ENCODE measurements at places on chromosomes 5 and 9.

DNA sequence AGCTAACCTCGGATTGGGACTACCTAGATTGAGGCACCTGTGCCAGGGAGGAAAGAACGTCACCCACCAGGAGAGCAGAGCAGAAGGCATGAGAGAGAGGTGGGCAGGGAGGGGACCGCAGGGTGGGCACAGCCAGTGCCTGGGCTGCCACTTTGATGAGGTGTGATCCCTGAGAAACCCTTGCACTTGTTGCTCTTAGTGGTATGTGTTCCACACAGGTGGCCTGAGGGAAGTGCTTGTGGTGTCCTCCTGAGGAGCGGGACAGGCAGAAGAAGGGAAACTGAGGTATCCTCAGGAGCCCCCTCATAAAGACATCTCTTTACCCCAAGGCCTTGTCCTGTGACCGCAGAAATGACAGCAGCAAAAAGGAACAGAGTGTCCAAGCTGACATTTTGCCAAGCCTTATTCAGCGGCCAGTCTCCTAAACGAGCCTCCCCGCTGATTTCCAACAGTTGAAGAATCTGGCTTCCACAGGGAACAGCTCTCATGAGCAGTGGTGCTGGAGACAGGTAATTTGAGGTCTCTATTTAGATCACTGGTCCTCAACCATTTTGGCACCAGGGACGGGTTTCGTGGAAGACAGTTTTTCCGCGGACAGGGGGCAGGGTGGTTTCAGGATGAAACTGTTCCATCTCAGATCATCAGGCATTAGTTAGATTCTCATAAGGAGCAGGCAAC is 82.4 kb downstream of the FOXD1 start:
- no peak for DNase-seq

- DNase-seq, result no peak
Observed at GRCh38 chr9:94084314-94084713, at the start of gene PTPDC1. Gene PTPDC1, plus strand, starts transcription at chr9:94084464. Its CDS starts 67 bp downstream, at chr9:94084531.

DNA sequence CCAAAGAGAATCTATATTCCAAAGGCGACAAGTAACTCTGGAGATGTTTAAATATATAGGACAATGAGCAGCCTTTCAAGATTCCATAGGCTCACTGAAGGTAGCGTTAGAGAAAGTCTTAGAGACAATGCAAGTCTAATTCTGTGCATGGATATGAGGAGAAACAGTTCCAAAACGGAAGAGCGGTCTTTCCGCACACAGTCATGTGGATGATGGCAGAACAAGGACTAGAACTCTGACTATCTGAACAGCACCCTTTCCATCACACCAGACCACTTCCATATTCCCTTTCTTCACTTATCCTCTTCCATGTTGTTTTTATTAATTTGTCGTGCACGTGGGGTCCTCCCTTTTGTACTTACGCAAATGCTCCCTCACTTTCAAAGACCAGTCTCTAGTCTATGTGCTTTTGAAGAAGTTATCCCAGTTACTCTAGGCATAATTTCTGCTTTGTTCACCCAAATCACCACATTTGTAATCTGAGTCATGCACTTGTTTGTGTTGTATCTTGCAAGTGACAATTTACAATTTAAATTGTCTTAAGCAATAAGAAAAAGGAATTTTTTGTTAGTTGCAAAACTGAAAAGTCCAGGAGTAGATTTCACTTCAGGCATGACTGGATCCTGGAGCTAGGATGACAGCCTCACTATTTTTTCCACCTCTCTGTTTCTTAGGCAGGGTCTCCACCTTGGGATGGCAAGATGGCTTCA is 116.0 kb upstream of the ADRA1B start:
- no peak for DNase-seq

DNA sequence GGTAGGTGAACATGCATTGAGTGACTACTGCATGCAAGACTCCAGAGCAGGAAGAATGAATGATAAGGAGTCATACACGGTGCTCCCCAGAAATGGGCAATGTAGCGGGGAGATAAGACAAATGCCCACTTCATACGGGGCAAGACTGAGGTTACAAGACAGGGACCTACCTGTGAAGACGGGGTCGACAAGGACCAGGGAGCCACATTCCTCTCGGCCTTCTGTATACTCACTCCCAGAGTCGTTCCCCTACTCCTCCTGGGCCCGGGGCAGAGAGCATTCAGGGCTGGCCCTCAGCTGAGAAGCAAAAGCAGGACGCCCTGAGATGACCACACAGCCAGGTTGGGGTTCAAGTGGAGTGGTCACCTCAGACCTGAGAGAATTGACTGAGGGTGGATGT is 26.7 kb downstream of the PITX1 start:
- no peak for DNase-seq

GRCh38 chr5:170289121-170289520 is 8.5 kb downstream of the LCP2 start:
- no peak for DNase-seq

DNA sequence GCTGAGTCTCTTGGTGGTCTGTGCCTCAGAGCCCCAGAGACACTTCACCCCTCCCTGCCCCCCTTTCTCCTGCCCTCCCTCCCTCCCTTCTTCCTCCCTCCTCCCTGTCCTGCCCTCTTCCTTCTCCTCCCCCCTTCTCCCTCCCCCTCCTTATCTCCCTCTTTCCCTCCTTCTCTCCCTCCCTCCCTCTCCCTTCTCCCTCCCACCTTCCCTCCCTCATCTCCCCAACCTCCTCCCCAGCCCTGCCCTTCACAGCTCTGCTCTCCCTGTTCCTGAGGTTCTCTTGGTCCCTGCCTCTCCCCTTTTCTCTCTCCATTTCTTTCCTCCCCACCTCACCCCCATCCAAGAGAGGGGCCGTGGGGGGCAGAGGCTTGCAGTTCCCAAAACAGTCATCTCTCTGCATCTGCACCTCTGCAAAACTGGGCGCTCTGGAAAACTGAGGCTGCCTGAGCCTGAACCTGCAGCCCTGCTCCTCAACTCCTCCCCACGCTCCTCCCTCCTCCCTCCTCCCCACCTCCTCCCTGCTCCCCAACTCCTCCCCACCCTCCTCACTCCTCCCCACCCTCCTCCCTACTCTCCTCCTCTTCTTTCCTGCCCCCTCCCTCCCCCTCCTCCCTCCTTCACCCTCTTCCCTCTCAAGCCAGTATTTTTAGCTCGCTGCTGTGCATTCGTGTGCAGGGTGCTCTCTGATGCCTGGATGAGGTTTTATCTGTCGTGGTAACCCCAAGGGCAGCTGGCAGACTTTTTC is 219.1 kb downstream of the C9orf50 start:
- no peak for DNase-seq

DNA sequence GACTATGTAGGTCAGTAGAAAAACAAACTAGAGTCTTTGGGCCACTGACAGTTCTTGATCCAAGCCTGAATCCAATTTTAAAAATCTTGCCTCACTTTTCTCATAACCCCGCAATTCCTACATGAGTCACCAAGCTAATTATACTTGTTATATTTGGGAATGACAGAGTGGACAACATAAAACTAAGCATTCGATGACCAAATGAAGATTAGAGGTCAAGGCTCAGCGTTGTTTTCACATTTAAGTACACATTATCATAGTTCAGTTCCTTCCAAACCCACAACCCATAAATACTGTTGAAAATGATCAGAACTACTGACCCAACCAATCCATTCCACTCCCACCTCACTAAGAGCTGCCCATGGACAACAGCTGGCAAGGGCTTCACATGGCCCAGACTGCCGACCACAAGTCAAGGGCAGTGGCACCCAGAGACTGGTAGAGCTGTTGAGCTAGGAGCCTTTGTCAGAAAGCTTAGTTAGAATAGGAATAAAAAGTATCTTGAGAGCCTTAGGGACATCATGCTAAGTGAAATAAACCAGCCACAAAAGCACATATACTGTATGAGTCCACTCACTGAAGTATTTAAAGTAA is 64.2 kb downstream of the MYO10 start:
- DNase-seq, result no peak

- no peak for DNase-seq
Observed at GRCh38 chr9:89993678-89994630, 389.1 kb downstream of the GADD45G start.

- no peak for DNase-seq
Observed at GRCh38 chr5:141504216-141504615, 15.3 kb downstream of the PCDHGC5 start.

GRCh38 chr9:137147793-137148160 is 8.8 kb downstream of the GRIN1 start:
- no peak for DNase-seq

GRCh38 chr5:99926463-99926862 is 608.7 kb upstream of the FAM174A start:
- DNase-seq, result no peak

GRCh38 chr5:20605732-20606525 is 617.9 kb upstream of the CDH18 start:
- no peak for DNase-seq

- no peak for DNase-seq
Observed at GRCh38 chr5:31197183-31197582, 3.7 kb downstream of the CDH6 start.

DNA sequence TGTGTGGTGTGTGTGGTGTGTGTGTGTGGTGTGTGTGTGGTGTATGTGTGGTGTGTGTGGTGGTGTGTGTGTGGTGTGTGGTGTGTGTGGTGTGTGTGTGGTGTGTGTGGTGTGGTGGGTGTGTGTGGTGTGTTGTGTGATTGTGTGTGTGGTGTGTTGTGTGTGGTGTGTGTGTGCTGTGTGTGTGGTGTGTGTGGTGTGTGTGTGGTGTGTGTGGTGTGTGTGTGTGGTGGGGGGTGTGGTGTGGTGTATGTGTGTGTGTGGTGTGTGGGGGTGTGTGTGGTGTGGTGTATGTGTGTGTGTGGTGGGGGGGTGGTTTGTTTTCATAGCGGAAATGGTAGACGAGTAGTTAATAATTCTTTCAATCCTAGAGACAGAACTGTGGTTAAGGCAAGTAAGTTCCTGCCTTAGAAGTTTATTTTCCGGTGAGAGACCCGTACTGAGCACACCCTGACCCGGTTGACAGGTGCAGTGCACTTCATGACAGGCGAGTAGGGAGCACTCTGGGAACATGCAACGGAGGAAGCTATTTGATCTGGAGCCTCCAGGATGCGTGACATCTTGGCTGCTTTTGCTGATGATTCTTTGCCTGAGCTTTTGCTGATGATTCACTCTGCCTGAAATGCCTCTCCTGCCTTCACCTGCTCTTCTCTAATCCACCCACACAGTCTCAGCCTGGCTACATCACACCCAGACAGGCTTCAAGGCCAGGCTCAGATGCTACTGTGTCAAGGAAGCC is 21.7 kb upstream of the FAT2 start:
- DNase-seq, result no peak

DNA sequence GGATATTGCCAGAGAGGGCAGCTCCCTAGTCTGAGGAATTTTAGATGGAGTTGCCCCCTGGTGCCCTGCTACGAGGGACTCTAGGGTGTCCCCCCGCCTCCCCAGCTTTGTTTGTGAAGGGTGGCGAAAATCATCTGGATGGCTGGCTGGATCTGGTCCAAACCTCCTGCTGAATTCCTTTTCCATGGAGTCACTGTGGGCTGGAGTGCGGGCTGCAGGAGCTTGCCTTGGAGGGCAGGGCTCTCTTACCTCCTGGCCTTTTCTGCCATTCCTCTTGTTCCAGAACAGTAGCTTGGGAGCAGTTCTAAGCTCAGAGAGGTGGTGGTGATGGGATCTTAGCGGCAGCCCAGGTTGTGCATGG is 2.1 kb downstream of the SYNPO start:
- DNase-seq, result no peak

- DNase-seq, result no peak
Observed at GRCh38 chr5:34609951-34610441, 46.1 kb upstream of the RAI14 start.

GRCh38 chr5:72621576-72621975 is 114.4 kb upstream of the ZNF366 start:
- no peak for DNase-seq

DNA sequence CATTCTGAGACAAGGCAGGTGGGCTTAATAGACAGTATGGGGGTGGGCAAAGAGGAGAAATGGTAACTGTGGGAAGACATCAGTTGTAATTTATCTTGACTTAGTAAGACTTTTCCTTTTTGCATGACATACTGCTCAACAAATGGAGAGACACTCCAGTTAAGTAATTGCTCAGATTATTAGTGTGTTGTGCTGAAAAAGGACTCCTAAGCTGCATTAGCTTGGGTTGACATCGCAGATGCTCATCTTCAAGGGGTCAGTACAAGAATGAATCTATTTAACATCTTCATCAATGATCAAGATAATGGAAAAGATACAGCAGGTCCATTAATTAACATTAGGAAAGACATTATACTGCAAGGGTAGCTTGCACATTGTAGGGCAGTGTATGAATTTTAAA is 181.1 kb upstream of the ELAVL2 start:
- DNase-seq, result no peak

DNA sequence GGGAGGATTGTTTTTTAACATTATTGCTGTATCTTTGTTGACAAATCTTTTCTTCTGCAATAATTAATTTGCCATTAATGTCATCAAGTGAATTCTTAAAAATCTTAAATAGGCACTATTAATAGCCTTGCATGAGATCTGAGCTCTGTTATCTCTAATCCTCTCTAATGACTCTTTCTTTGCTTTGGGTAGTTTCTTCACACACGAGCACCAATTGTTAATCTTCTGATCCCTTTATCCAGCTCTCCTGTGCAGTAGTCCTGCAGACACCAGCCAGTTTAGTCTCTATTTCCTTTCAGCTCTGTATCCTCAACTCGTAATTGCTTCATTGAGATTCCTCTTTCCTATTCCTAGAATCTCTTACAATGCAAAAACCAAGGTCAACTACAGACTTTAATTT is 8.1 kb downstream of the SPINK14 start:
- peak; percentile 31 for DNase-seq

GRCh38 chr9:38281917-38282316 is 110.6 kb upstream of the ALDH1B1 start:
- DNase-seq, result no peak

DNA sequence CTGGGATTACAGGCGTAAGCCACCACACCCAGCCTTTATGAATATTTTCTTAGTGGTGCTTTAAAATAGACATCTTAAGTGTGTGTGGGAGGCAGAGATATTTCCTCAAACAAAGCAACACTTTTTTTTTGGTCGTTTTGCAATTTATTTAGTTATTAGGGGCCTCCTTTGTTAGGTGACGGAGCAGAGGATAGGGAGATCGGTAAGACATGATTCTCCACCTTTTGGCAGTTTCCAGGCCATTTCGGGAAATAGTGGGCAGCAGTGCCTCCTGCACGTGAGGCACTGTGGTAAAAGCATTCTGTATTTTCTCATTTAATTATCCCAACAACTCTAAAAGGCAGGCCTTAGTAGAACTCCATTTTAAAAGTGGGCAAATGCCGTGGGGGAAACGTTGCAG is 1.9 kb downstream of the OCLN start:
- DNase-seq, result no peak

GRCh38 chr5:174612686-174613085 is 111.7 kb upstream of the MSX2 start:
- no peak for DNase-seq

DNA sequence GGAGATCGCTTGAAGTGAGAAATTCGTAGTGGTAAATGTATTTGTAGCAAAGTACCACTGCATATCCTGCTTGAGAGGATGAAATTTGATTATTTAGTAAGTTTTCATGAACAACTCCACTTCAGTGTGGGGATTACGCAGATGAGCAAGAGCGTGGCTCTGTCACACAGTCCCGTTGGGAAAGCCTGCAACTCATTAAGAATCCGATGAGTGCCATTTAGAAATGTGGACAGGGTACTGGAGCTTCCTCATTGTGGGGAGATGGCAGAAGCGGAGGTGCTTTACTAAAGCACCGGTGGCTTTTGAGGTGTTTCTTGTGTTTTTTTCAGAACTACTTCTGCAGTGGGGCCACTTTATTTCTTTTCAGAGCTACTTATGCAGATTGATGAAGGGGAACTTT is 1.4 kb downstream of the TJP2 start:
- no peak for DNase-seq

- DNase-seq, result no peak
Observed at GRCh38 chr9:118985851-118986250, 383.4 kb downstream of the BRINP1 start.
